Heart left ventricle (tissue), 16 donors: ENCODE measurements at places on chromosomes 5 and 9. TPM values are rescaled to one million over a fixed set of nuclear protein-coding genes. Genes with fewer than 3 reads are reported as not detected.

Gene MAMDC2
- 2.5 TPM for total RNA-seq

Gene OR5C1
- not detected for total RNA-seq

Gene CCDC69
- total RNA-seq: 207 TPM

Gene NOXA1
- 2.5 TPM for total RNA-seq

Gene FBXO10
- total RNA-seq: 6.7 TPM

Gene CDH9
- not detected for total RNA-seq

Gene PCDHGB3
- total RNA-seq: 7.9 TPM

Gene COL27A1
- total RNA-seq: 3.2 TPM

Gene C9
- not detected for total RNA-seq

Gene IFNA17
- not detected for total RNA-seq

Gene TCF7
- 5.2 TPM for total RNA-seq

Gene TLR4
- total RNA-seq: 8.5 TPM

Gene SLC6A7
- not detected for total RNA-seq

Gene CCDC112
- total RNA-seq: 5.6 TPM

Gene IPO11
- 40.4 TPM for total RNA-seq

GRCh38 chr5:180618829-180619562 is 27.7 kb upstream of the SCGB3A1 start:
- DNase-seq: no peak

DNA sequence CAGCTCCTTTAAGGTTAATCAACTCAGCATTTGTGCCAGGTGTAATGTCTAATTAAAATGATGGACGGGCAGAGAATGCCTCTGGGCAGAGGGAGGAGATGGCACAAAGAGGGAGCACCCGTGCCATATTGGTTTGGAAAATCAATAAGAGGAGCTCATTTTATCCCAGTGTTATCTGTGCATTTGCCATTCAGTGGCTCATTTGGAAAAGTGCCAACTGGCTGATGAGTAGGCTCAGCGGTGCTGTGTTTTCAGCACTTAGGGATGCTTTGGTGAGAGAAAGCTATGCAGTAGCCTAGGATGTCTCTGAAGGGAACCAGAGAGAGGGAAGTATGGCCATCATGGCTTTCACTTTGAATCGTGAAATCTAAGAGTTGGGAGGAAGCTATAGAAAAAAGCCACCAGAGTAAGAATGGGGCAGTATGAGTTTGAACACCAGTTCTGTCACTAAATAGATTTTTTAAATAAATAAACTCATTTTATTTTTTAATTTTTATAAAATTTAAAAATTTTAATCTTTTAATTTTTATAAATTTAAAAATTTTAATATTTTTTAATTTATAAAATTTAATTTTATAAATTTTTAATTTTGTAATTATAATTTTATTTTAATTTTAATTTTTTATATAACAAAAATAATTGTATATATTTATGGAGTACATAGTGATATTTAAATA is 472.8 kb downstream of the BRINP1 start:
- no peak for DNase-seq

- DNase-seq: no peak
These were observed 4.3 kb upstream of the C7 start for GRCh38 chr5:40904994-40905306.

DNA sequence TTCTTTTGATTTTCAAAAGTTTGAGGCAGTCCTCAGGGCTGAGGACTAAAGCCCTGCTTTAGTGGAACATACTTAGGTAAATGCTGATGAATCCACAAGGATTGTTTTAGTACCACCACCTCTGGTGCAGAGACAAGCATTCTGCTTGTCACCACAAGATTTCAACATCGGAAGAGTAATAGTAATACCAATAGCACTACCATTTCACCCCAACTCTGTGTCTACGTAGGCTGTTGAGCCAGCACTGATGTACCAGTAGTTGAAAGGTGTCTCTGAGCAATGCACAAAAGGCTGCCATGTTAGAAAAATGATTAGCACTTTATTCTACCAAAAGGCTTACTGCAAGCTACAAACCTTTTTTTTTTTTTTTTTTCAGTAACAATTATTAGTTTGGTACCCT is 213.2 kb upstream of the SLC24A2 start:
- no peak for DNase-seq

GRCh38 chr5:44707721-44708120 is 101.0 kb upstream of the MRPS30 start:
- no peak for DNase-seq

GRCh38 chr5:61801174-61801573 is 469.1 kb downstream of the ZSWIM6 start:
- DNase-seq: no peak

GRCh38 chr5:102762095-102762534 is 7.0 kb downstream of the PAM start:
- DNase-seq: no peak

DNA sequence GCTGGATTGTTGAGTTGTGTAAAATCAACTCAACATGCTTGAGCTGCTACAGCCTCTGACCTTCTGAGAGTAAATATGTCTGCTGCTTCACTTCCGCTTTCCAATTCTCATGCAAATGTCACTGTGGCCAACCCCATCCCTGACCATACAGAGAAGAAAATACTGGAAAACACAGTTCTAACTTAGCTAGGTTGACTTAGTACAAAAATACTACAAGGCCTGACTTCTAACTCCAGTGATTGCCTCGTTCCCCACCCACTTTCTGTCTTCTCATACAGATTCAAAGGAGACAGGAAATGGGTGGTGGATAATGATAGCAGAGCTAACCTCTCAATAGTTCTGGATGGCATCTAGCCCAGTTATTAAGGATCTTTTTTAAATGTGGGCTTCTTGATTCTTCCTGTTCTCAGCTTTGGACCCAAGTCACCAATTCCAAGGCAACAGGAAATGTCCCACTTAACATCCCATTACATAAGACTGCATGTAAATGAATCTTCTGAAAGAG is 226.6 kb upstream of the SLC24A2 start:
- no peak for DNase-seq

GRCh38 chr9:120659676-120660075 is 54.6 kb downstream of the MEGF9 start:
- DNase-seq: no peak

GRCh38 chr5:83145882-83146331 is 68.6 kb downstream of the XRCC4 start:
- no peak for DNase-seq

- no peak for DNase-seq
These were observed 94.3 kb downstream of the WDR41 start for GRCh38 chr5:77397686-77398292.

GRCh38 chr5:171023508-171023907 is 161.7 kb downstream of the RANBP17 start:
- DNase-seq: no peak

DNA sequence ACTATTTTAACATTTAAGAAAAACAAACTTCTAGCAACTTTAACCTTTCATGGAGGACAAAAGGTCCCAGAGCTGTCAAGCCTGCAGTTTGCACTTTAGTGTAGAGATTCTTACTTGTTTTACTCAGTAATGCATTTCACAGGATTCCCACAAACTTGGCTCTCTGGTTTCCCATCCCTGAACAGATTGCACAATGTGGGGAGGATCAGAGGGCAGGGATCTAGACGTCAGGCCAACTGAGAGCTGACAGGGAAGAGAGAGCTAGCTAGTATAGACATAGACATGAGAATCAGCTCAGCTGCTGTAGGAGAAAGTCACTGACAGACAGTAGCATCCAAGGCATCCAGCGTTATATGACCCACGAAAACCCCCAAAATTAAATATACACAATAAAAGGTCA is 20.9 kb upstream of the BNIP1 start:
- no peak for DNase-seq

DNA sequence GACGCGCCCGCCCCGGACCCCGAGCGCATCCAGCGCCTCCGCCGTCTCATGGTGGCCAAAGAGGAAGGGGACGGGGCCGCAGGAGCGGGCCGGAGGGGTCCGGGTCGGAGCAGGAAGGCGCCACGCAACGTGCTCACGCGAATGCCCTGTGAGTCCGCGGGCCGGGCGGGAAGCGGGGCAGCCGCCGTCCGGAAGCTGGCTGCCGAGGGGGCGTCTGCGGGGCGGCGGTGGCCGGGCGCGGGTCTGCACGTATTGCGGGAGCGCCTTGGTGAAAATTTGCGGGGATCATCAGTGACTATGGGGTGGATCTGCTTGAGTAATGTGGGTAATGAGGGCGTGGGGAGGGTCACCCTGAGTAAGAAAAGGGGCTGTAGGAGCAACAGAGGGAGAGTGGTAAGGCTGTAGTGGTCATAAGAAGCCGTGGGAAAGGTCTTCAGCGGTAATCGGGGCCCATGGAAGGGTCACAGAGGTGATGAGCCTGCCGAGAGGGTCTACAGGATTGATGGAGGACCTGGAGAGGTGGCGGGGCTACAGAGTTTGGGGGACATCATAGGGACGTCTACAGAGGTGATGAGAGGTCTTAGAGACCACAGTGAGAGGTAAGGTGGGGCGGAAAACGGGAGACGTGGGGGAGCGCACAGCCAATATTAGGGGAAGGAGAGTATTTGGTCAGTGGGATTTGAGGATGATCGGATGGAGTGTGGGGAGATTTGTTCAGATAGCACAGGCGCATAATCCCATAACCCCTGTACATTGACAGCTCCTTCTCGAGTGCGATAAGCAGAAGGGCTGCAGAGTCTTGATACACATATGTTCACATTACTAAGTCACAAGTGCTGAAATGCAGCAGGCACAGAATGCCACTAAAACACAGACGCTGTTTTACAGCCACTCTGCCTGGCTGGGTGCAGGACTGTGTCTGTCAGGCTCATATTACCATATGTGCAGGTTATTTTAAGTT is 819 bp downstream of the LSM11 start:
- DNase-seq: peak; percentile 31

- no peak for DNase-seq
These were observed 37.8 kb upstream of the ADRB2 start for GRCh38 chr5:148788636-148789035.

DNA sequence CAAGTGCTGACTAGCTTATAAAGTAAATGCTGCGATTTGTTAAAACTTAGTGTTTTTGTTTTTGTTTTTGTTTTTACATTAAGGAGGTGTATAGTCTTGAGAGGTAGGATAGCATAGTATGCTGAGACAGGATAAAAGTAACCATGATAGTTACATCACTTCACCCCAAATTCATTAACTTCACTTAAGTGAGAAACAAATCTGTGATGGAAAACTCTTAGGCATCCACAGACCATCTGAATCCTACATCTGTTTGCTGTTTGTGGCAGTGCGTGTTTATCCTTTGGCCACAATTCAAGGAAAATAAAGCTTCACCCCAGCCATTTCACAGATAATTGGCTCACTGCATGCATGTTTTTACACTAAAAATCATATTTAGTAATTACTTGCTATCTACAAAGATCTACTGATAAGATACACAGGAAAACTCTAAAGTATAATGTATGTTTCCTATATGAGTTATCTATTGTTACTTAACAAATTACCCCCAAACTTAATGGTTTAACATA is 82.0 kb downstream of the ZNF622 start:
- DNase-seq: no peak

- DNase-seq: no peak
These were observed 580.1 kb upstream of the FTMT start for GRCh38 chr5:121271546-121271945.

GRCh38 chr5:83590966-83591365 is 119.4 kb downstream of the VCAN start:
- no peak for DNase-seq

DNA sequence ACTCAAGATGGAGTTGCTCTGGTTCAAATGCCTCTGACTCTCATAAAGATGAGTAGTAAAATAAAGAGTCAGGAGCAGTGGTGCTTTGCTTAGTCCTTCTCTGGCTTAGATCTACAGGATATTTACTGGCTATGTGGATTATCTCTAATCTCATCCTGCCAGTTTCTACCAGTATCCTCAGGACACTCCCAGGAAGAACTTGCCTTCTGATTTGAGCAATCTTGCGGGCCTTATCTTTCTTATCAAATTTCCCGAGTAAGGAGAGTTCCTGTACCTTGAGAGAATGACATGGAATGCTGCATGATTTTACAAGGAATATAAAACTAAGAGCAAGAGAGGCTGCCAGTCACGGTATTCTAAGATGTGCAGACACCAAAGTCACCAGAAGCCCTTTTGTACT is 364.0 kb downstream of the ARHGEF28 start:
- no peak for DNase-seq
